ENCODE measurements at places on chromosomes 5 and 9. TPM values are rescaled to one million over a fixed set of nuclear protein-coding genes. Genes with fewer than 3 reads are reported as not detected.

Gene C9orf50
- total RNA-seq = not detected

- H3K36me3 ChIP-seq = no peaks in the 10 kb centered on the region
- H3K4me1 ChIP-seq = no peaks in the 10 kb centered on the region
- no peaks in the 10 kb centered on the region for H3K27me3 ChIP-seq
- no peak overlapping the region for H3K4me3 ChIP-seq
- H3K27ac ChIP-seq = no peak overlapping the region
- DNase-seq = no peak
Measured at GRCh38 chr9:104287253-104287878, 193.3 kb downstream of the SMC2 start.

DNA sequence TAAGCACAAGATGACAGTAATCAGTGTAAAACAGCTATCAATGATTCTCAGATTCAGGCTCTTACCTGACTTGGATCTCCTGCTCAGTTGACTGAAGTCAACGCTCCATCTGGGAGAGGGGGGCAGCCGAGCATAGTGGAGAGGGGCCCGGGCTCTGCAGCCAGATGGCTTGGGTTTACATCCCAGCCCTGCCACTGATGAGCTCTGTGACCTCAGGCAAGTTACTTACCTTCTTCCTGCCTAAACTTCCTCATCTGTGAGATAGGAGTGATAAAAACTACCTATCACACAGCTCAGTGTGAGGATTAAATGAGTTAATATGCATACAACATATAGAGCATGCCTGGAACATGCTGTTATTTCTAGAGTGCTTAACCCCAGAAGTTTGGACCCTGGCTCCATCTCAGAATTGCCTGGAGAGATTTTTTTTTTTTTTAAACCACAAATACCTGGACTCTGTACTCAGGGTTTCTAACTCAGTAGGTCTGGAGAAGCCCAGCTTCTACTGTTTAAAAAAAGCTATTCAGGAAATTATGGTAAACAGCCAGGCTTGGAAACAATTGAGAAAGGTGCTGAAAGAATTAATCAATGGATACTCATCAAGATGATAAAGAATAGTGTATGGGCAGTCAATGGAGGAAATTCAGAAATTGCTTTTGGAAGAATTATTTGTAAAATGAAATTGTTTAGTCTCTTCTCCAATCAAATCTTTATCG, 72.2 kb downstream of the ANKRD55 start:
- peaks cover 43% of the 10 kb centered on the region for H3K4me1 ChIP-seq
- no peak overlapping the region for H3K4me3 ChIP-seq
- H3K36me3 ChIP-seq = no peaks in the 10 kb centered on the region
- no peaks in the 10 kb centered on the region for H3K27me3 ChIP-seq
- H3K27ac ChIP-seq = peak overlapping the region; percentile 35

Gene IFNA2
- total RNA-seq = not detected

DNA sequence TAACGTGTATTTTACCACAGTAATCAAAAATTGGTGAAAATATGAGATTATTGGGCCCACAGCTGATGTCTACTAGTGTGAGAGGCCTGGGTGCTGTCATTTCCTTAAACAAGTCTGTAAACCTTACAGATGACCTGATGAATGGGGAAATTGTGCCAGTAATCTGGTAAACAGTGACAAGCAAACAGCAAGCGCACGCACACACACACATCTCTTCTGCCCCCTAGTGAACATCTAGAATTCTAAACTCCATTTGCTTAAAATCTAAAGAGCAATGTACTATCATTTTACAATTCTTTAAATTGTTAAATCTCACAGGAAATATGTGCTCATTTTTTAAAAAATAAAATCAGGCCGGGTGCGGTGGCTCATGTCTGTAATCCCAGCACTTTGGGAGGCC, 7.5 kb upstream of the RAPGEF1 start:
- no peaks in the 10 kb centered on the region for H3K36me3 ChIP-seq
- H3K27ac ChIP-seq = no peak overlapping the region
- H3K4me1 ChIP-seq = peaks cover 29% of the 10 kb centered on the region
- no peaks in the 10 kb centered on the region for H3K27me3 ChIP-seq
- DNase-seq = peak; percentile 57

Gene HDAC3
- 91.0 TPM for total RNA-seq

DNA sequence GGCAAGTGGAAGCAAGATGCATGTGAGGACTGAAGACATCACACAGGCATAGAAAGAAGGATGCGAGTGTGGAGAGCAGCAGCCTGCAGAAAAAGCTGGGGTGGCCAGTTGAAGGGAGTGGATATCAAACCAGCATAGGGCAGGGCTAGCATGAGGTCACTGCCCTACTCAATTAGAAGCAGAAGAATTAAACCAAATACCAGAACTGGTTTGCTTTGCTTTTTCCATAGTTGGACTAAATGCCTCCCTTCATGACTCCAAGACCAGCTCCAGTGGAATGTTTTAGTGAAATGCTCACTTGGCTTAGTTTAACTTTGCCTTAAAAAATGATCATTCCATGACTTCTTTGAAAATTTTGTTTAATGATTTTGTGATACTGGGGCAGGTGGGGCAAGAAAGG, 45.8 kb downstream of the TMEM167A start:
- no peaks in the 10 kb centered on the region for H3K36me3 ChIP-seq
- H3K4me1 ChIP-seq = no peaks in the 10 kb centered on the region

DNA sequence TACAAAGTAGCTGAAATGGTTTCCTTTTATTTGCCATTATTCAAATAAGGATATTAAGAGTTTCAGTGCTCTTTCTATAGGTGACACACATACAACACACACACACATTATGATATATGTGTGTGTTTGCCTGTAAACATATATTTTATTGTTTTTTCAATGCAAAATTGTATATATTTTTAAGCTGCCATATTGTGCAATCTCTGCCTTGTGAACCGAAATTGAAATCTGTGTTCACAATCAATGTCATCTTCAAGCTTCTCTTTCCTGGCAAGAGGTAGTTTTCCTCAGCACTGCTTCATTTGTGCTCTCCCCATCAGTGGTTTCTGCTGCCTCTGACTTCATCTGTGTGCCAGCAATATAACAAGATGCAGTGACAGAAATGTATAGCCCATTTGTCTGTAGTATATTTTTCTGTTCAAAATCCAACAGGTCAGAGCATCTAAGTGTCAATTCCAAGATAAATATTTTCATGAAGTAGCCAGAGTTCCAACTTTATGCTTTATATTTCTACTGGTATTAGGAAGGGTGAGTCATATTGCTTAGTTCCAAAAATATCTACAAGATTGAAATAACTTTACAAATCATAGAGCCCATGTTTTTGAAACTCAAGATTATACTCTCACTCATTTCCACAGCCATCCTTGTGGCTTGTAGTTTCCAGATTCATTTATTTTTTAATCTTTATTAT, 1704.8 kb upstream of the CDH9 start:
- no peaks in the 10 kb centered on the region for H3K36me3 ChIP-seq
- no peaks in the 10 kb centered on the region for H3K27me3 ChIP-seq
- H3K4me3 ChIP-seq = no peak overlapping the region
- no peak for DNase-seq

Gene FOXD4L3
- not detected for total RNA-seq

DNA sequence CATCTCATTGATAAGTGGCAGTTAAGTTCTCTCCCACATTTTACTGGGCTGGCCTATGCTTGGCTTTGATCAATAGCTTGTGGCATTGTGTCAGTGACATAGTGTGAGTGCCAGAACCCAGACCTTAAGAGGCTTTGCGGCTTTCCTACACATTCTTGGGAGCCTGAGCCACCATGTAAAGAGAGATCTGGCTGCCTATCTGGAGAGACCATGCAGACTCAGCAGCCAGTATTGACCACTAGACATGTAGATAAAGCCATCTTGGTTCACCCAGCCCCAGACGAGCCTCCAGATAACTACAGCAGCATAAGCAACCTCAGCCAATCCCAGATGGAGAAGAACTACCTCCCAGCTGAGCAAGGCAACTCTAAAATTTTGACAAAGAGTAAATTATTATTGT, 28.6 kb downstream of the C9orf153 start:
- no peak for DNase-seq
- no peak overlapping the region for H3K27ac ChIP-seq
- H3K4me3 ChIP-seq = no peak overlapping the region
- no peaks in the 10 kb centered on the region for H3K36me3 ChIP-seq

DNA sequence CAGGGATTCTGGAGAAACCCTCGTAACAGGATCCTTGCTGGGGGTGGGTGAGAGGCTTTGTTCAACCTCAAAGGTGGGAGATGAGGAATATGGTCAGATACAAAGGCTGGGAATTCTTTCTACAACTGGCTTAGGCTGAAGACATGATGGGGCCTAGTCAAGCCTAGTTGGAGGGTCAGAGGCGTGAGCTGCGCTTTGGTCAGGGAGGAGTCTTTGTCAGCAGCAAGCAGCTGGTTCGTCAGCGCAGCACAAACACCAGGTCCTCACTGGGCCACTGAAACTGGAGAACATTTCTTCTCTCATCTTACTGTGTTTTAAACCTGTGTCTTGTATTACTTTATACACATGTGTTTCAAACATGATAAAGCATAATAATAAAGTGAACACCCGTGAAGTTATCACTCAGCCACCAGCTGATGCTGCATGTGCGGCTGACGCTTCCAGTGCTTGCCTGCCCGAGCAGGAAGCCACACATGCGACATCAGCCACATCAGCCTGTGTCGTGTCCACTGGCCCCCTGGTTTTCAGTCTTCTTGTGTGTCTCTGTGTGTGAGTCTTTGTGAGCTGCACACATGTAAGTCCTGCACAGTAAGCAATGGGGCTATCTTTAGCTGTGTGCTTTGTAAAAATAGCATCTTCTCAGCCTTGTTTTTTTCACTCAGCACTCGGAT, 81.5 kb downstream of the WNK2 start:
- no peak overlapping the region for H3K27ac ChIP-seq
- H3K4me1 ChIP-seq = peaks cover 17% of the 10 kb centered on the region
- H3K36me3 ChIP-seq = no peaks in the 10 kb centered on the region
- H3K4me3 ChIP-seq = no peak overlapping the region
- DNase-seq = no peak

GRCh38 chr5:178307267-178308045, 74.9 kb upstream of the PHYKPL start:
- no peaks in the 10 kb centered on the region for H3K36me3 ChIP-seq

Gene SECISBP2
- 112 TPM for total RNA-seq

GRCh38 chr9:69035438-69036308, at the start of gene FXN:
Gene FXN, plus strand, starts transcription at chr9:69035752. Its CDS starts 31 bp downstream, at chr9:69035783.
- H3K4me1 ChIP-seq = peaks cover 23% of the 10 kb centered on the region
- H3K27me3 ChIP-seq = no peaks in the 10 kb centered on the region
- DNase-seq = peak; percentile 80
- peak within 1 kb of the TSS; percentile 86 for H3K4me3 ChIP-seq

- H3K36me3 ChIP-seq = no peaks in the 10 kb centered on the region
- H3K4me1 ChIP-seq = no peaks in the 10 kb centered on the region
- H3K4me3 ChIP-seq = no peak overlapping the region
- H3K27ac ChIP-seq = no peak overlapping the region
- no peaks in the 10 kb centered on the region for H3K27me3 ChIP-seq
- DNase-seq = no peak
Measured at GRCh38 chr9:14247577-14247976, 66.4 kb downstream of the NFIB start.

Gene SV2C
- not detected for total RNA-seq

Gene FGFR4
- 3.0 TPM for total RNA-seq

- H3K4me3 ChIP-seq = no peak overlapping the region
- no peaks in the 10 kb centered on the region for H3K36me3 ChIP-seq
- H3K27ac ChIP-seq = no peak overlapping the region
- H3K27me3 ChIP-seq = no peaks in the 10 kb centered on the region
- H3K4me1 ChIP-seq = no peaks in the 10 kb centered on the region
Measured at GRCh38 chr9:116287721-116288120, 134.1 kb downstream of the PAPPA start.

Gene NSD1
- total RNA-seq = 122 TPM

DNA sequence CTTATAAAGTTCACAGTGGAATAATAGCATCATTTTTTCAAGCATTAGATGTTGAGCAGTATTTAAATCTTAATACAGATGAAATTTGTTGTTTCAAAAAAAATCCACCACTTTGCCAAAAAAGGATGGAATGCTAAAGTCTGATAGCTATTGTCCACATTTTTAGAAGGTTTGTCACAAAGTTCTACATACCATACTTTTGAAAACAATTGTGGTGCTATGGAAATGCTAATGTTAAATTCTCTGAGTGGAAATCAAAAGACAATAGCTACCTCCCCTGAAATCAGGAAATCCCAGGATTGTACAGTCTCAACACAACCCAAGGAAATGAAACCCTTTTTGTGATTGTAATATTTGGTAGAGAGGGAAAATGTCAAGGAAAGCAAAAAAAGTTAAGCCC, 19.3 kb upstream of the GRAMD2B start:
- no peak overlapping the region for H3K27ac ChIP-seq
- no peak for DNase-seq
- no peaks in the 10 kb centered on the region for H3K36me3 ChIP-seq
- H3K4me3 ChIP-seq = no peak overlapping the region
- H3K27me3 ChIP-seq = no peaks in the 10 kb centered on the region
- no peaks in the 10 kb centered on the region for H3K4me1 ChIP-seq

GRCh38 chr9:136901516-136902258, 15.4 kb downstream of the TRAF2 start:
- H3K36me3 ChIP-seq = peaks cover 10% of the 10 kb centered on the region
- H3K4me1 ChIP-seq = peaks cover 41% of the 10 kb centered on the region
- H3K4me3 ChIP-seq = peak overlapping the region; percentile 13
- DNase-seq = peak; percentile 90

DNA sequence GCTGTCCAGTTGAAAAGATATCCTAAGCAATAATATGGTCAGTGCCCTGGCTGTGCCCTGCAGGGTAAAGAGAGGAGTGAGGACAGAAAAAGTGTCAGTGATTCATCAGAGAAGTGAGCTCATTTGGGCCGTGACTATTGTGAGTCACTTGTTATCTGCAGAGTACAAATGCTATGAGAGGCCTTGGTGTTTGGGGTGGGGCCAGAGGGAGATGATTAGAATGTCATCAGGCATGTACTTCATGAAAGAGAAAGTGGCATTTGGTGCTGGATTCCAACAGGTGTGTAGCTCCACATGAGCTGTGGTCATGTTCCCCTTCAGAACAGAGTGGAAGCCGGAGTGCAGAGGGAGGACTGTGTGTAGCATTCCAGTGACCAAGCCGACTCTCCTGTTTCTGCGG, 174.1 kb downstream of the KDM4C start:
- H3K27ac ChIP-seq = no peak overlapping the region
- no peaks in the 10 kb centered on the region for H3K27me3 ChIP-seq
- no peak overlapping the region for H3K4me3 ChIP-seq
- DNase-seq = no peak

Gene CCL21
- total RNA-seq = not detected

GRCh38 chr9:28841775-28842174, 1268.5 kb upstream of the C9orf72 start:
- no peaks in the 10 kb centered on the region for H3K27me3 ChIP-seq
- no peaks in the 10 kb centered on the region for H3K4me1 ChIP-seq
- H3K36me3 ChIP-seq = no peaks in the 10 kb centered on the region
- H3K27ac ChIP-seq = no peak overlapping the region
- no peak for DNase-seq

DNA sequence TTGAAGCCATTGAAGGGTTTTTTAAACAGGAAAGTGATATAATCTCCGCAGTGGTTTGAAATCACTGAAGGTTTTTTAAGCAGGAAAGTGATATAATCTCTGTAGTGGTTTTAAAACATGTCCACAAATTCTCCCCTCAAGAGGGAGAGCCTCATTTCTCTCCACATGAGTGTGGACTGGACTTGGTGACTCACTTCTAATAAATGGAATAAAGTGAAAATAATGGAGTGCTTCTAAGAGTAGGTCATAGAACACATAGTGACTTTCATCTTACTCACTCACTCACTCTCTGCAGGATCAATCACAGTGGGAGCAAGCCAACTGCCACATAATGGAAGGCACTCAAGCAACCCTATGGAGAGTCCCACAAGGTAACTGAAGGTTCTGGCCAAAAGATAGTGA, 12.0 kb downstream of the CTNNAL1 start:
- H3K4me1 ChIP-seq = no peaks in the 10 kb centered on the region
- no peak overlapping the region for H3K4me3 ChIP-seq
- DNase-seq = no peak
- H3K36me3 ChIP-seq = no peaks in the 10 kb centered on the region

GRCh38 chr5:132895719-132896305, 22.3 kb downstream of the LEAP2 start:
- H3K27me3 ChIP-seq = no peaks in the 10 kb centered on the region
- no peak overlapping the region for H3K4me3 ChIP-seq
- peaks cover 63% of the 10 kb centered on the region for H3K36me3 ChIP-seq

Measured in CD4-positive, alpha-beta memory T cell (primary cell).